ENCODE measurements at places on chromosomes 4 and X. TPM values are rescaled to one million over a fixed set of nuclear protein-coding genes. Genes with fewer than 3 reads are reported as not detected.

The FRG2 gene
- total RNA-seq, result not detected

The GAGE12H gene
- total RNA-seq, result not detected

The PLK4 gene
- 46.9 TPM for total RNA-seq

The P2RY4 gene
- not detected for total RNA-seq

The NPY1R gene
- total RNA-seq, result 1.4 TPM

The DGAT2L6 gene
- not detected for total RNA-seq

The HEPH gene
- not detected for total RNA-seq

The ATOH1 gene
- not detected for total RNA-seq

The GPR34 gene
- not detected for total RNA-seq

The FAM9B gene
- total RNA-seq, result not detected

The BLOC1S4 gene
- 23.2 TPM for total RNA-seq

The AVPR2 gene
- 2.6 TPM for total RNA-seq

The PLXNB3 gene
- total RNA-seq, result 14.3 TPM

The CT45A2 gene
- not detected for total RNA-seq

The ZMAT1 gene
- 0.53 TPM for total RNA-seq

The MAGEE2 gene
- not detected for total RNA-seq

The SNCA gene
- total RNA-seq, result not detected

The ARHGAP36 gene
- not detected for total RNA-seq

The RHOXF2B gene
- not detected for total RNA-seq

GRCh38 chrX:115988825-115989224 is 181.7 kb upstream of the AGTR2 start:
- DNase-seq, result no peak

DNA sequence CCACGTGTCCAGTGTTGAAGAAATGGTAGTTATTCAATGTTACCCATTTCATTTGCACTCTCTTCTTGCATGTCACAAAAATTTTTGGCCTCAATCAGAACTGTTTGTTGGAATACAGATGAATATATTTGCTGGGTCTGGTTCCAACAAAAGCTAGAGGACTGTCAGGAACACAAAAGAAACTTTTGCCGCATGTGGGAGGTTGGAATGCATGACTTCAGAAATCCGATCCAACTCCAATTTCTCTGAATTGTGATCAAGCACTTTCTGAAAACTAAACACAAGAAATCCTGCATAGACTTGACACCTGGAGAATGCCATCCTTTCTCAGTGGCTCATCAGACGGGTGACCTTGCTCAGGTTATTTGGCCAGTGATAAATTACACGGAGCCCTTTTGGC is 15.4 kb downstream of the SETD7 start:
- no peak for DNase-seq

DNA sequence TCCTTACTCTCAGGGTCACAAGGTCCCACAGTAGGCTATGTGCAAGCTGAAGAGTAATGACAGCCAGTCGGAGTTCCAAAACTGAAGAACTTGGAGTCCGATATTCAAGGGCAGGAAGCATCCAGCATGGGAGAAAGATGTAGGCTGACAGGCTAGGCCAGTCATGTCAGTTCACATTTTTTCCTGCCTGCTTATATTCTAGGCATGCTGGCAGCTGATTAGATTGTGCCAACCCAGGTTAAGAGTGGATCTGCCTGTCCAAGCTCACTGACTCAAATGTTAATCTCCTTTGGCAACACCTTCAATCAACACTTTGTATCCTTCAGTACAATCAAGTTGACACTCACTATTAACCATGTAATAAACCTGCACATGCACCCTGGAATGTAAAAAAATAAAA is 960.9 kb upstream of the HS3ST1 start:
- no peak for DNase-seq

GRCh38 chr4:25302626-25303025 is 9.9 kb upstream of the ZCCHC4 start:
- DNase-seq, result no peak

DNA sequence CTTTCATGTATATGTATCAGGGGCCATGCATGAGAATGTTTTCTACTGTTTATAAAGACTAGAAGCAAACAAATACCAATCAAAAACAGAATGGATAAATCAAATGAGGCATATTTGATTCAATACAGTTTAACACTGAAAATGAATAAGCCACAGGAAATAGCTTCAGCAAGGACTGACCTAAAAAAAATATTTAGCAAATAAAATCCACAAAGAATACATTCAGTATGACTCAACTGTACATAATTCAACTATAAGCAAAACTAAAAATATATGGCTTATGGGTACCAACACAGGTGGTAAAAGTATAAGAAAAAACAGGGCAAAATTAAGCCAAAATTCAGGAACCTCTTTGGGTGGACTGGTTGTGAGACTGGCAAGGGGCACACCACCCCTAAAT is 112.9 kb downstream of the KCNIP4 start:
- no peak for DNase-seq

DNA sequence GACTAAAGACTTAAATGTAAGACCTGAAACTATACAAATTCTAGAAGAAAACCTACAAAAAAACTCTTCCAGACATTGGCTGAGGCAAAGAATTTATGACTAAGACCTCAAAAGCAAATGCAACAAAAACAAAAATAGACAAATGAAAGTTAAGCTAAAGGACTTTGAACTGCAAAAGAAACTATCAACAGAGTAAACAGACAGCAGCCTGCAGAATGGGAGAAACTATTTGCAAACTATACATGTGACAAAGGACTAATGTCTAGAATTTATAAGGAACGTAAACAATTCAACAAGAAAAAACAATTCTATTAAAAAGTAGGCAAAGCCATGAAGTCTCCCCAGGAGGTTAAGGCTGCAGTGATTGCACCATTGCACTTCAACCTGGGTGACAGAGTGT is 9.1 kb downstream of the FAM47E start:
- DNase-seq, result no peak

- DNase-seq, result no peak
These were observed 21.4 kb upstream of the PJA1 start for GRCh38 chrX:69186651-69187050.

- DNase-seq, result no peak
These were observed 3.3 kb upstream of the RELL1 start for GRCh38 chr4:37689353-37690095.

- no peak for DNase-seq
These were observed 120.2 kb downstream of the AFAP1 start for GRCh38 chr4:7819446-7819845.

DNA sequence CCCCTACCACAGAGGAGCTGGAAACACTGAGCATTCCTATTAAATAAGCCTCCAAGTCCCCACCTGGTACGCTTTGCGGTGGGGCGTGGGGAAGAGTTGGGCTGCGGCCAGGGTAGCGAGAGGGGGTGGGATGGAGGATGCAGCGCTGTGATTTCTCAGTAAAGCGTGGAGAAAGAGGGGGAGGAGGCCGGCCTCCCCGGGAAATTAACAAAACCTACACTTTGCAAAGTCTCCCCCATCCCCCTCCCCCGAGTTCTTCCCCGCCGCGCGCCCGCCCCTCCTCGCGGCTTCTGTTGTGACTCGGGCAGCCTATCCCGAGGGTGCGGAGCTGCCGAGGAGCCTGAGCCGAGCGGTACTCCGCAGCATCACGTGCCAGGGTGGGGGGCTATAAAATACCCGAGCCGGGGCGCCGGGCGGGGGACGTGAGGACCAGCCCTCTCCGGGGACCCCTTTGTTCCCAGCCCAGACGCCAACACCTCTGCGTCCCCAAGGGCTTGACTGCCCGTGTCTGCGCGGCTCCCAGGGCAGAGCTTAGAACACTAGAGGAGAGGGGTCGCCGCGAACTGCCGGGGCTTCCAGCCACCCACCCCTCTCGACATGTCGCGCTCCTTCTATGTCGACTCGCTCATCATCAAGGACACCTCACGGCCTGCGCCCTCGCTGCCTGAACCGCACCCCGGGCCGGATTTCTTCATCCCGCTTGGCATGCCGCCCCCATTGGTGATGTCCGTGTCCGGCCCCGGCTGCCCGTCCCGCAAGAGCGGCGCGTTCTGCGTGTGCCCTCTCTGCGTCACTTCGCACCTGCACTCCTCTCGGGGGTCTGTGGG is at the start of gene GSX2:
Gene GSX2, plus strand, starts transcription at position 416 of the 827 bp plus-strand sequence. Its CDS starts 182 bp downstream, at position 598.
- no peak for DNase-seq

- DNase-seq, result no peak
These were observed 534.9 kb upstream of the FMR1 start for GRCh38 chrX:147376601-147377422.

DNA sequence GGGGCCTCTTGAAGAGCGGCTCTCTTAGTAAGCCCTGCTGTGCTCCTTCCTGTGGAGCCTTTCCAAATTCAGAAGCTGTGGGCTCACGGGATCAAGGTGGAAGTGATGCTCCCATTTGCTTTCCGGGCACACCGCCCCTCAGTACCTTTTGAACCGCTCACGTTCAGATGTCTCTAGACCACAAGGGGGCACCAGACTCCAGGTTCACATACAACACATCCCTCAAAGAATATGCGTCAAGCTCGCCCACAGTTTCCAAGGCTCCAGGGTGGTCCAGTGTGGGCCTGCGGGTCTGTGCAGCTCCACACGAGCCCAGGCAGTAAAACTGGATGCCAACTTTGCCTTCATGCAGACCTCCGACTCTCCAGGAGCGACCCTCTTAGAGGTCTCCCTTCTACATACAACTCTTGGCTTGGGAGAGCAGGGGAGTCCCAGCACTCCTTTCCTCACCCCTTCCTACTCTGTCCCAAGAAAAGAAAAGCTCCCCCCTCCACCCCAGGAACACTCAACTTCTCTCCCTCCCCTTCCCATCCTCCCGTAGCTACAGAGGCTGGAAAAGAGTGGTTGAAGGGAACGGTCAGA is 11.0 kb downstream of the SUPT20HL1 start:
- peak; percentile 44 for DNase-seq

DNA sequence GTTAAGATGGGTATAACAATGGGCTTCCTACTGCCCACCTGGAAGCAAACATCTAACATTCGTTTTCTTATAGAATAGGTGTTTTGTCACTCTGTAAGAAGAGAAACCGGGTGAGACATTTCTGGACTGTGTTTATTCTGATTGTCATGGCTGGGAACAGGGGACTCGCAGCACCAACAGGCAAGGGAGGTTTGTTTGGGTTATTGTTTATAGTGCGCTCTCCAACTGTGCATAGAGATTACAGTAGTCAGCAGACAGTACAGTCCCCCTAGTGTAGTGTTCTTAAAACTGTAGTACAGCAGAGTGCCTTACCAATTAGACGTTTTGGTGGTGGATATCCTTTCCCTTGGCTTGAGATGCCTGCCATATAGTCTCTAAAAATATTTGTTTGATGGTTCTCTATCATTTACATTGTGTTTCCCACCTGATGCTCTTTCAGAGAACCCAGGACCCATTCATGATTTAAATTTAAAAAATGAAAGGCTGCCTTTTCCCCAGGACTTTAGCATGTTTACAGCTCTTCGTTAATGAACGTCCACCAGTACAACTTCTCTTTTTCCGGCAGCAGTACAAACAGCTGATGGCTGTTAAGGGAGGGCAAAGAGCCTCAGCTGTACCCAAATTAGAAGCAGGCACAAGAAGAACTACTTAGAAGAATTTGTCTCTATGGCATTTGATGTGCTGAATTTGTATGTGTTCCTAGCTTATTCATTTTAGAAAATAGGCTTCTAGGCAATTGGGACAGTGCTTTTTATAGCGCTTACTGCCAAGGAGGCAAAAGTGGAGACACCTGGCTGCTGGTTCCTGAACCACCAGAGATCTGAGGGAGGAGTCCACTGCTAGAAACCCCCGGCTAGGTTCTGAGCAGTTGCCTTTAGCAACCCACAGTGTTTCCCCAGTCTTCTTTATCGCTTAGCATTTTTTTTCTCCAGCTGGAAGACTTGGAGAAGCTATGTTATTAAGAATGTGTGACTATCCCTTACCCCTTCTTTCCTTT is 1.0 kb upstream of the RNF150 start:
- DNase-seq, result no peak

GRCh38 chrX:154660541-154660940 is 7.2 kb upstream of the CTAG2 start:
- no peak for DNase-seq

DNA sequence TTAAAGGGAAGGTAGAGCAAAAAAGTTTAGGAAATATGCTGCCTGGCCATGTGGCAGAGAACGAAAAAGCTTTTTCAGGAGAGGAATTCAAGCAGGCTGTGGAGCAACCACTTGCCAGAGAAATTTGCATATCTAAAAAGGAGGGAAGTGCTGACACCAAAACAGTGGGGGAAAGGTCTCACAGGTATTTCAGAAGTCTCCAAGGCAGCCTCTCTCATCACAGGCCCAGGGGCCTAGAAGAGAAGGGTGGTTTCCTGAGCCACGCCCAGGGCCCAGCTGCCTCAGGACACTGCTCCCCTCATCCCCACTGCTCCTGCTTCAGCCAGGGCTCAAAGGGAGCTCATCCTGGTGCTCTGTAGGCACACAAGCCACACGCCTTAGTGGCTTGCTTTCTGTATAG is 29.9 kb upstream of the STS start:
- DNase-seq, result no peak

DNA sequence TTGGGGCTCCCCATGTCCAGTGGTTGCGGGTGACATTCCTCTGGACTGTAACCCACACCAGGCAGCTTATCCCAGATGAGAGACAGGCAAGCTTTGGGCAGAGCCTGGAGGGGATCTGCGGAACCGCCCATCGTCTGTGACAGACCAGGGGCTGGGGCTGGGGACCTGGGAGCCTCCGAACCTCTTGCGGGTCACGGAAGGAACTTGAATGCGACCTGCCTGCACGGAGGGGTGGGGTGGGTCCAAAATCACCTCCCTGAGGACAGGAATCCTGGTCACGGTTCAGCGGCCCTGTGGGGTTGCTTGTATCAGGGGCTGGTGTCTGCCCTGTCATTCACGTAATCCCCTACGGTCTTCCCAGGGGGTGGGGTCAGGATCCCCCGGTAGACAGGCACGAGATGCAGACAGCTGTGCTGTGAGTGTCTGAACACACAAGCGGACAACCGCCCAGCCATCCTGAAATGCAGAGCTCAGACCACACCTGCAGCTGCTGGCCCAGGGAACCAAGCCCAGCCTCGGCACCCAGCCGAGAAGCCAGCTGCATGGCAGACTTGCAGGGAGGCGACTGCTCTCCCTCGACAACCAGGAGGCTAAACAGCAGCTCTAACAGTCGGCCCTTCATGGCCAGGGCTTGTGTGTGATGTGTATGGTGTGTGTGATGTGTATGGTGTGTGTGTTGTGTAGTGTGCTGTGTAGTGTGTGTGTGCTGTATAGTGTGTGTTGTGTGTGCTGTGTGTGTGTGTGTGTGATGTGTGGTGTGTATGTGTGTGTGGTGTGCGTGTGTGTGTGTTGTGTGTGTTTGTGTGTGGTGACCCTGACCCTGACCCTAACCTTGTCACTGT is 105.9 kb upstream of the ADRA2C start:
- DNase-seq, result no peak

GRCh38 chr4:76610751-76611547 is 175.9 kb downstream of the SHROOM3 start:
- DNase-seq, result peak; percentile 53

- DNase-seq, result no peak
These were observed 21.2 kb upstream of the HGFAC start for GRCh38 chr4:3420606-3420955.

- DNase-seq, result no peak
These were observed 714.2 kb upstream of the PCDH7 start for GRCh38 chr4:30005995-30006394.

DNA sequence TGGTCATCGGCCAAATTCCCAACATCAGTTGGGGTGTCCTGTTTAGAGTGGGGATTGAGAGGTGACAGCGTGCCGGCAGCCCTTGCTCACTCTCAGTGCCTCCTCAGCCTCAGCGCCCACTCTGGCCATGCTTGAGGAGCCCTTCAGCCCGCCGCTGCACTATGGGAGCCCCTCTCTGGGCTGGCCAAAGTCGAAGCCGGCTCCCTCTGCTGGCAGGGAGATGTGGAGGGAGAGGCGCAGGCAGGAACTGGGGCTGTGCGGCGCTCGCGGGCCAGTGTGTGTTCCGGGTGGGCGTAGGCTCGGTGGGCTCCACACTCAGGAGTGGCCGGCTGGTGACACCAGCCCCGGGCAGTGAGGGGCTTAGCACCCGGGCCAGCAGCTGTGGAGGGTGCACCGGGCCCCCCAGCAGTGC is 7.1 kb upstream of the CENPU start:
- DNase-seq, result no peak

Measured in A172 (cell line).